ENCODE measurements at places on chromosomes 5 and 9.

DNA sequence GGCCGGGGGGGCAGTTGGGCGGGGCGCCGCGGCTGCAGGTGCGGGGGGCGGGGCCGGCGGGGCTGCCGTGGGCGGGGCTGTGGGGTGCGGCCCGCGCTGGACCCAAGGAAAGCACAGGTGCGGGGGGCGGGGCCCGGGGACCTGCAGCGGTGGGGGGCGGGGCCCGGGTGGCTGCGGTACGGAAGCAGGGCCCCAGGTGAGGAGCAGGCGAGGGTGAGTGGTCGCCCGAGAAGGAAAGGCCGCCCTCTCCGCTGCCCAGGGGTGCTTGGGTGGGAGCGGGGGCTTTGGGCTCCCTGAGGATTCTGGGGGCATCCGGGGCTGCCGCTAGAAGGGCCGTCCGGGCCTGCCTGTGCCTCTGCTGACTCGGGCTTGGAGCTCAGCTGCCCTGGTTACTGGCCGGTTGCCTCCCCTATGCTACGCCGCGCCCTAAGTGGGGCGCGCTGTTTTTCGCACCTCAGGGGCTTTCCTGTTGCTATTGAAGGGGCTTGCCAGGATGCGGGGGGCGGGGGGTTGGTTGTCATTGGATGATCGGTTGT lies 767 bp downstream of the RALGPS1 start:
- no peak for DNase-seq

DNA sequence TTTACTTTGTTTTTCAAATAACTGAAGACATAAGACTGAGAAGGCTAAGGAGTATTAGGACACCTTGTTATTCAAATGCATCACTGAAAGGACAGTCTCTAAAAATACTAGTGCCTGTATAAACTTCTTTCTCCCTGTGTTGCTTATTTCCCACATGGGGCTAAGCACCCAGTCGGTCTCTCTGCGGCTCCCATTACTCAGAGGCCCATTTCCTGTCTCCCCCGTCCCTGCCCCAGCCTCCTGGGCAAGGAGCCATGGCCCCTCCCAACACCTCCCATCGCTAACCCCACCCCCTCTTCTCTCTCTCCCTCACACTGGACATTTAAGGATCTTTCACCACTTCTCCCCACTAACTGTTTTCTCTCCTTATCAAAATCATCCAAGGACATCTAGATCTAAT lies 81.9 kb downstream of the EBF1 start:
- no peak for DNase-seq

DNA sequence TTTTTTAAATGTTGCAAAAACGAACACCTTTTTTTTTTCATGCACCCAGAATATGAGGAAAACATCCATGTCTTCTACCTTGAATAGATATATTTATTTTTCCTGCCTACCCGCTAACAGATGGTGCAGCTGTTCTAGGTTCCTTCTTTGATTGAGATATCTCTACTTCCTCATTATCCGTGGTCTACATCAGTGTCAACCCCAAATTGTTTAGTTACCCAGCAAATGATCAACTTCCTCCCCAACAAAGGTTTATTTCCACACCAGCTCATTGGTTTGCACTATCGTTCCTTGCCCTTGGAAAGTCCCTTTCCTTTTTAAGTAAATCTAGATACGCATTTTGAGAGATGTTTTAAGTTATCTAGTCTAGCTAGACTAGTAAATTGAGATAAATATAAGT lies 166.4 kb downstream of the PRR16 start:
- DNase-seq = no peak

- DNase-seq = no peak
Observed at GRCh38 chr9:134839455-134840125, 41.0 kb upstream of the FCN2 start.

- DNase-seq = no peak
Observed at GRCh38 chr5:14745188-14745563, 80.7 kb downstream of the OTULIN start.

GRCh38 chr5:133387091-133387490 lies 225.2 kb downstream of the FSTL4 start:
- DNase-seq = no peak

GRCh38 chr9:124839612-124840299 lies 13.5 kb upstream of the WDR38 start:
- DNase-seq = no peak

- no peak for DNase-seq
Observed at GRCh38 chr5:21791304-21791703, 1061.8 kb downstream of the CDH12 start.
